ENCODE measurements at places on chromosomes 6 and 20. TPM values are rescaled to one million over a fixed set of nuclear protein-coding genes. Genes with fewer than 3 reads are reported as not detected.

SIRPD gene
- total RNA-seq, result not detected

PRKN gene
- 10.8 TPM for total RNA-seq

ACSS1 gene
- 9.9 TPM for total RNA-seq

ZBP1 gene
- not detected for total RNA-seq

TRIM15 gene
- total RNA-seq, result not detected

GJA1 gene
- total RNA-seq, result 218 TPM

TTLL9 gene
- 7.4 TPM for total RNA-seq

SSTR4 gene
- total RNA-seq, result 2.1 TPM

MOG gene
- 1.4 TPM for total RNA-seq

TPBG gene
- total RNA-seq, result 7.2 TPM

SEL1L2 gene
- 0.23 TPM for total RNA-seq

RAET1L gene
- total RNA-seq, result 0.23 TPM

CSNK2B gene
- total RNA-seq, result 70.1 TPM

SLC22A23 gene
- 29.8 TPM for total RNA-seq

TBX18 gene
- total RNA-seq, result 7.6 TPM

VPS16 gene
- 44.5 TPM for total RNA-seq

NINL gene
- 22.1 TPM for total RNA-seq

SMPDL3A gene
- total RNA-seq, result 11.8 TPM

PI16 gene
- total RNA-seq, result 1.2 TPM

GCNT2 gene
- total RNA-seq, result 21.7 TPM

TMEM200A gene
- 21.2 TPM for total RNA-seq

ZSWIM1 gene
- total RNA-seq, result 6.7 TPM

HS3ST5 gene
- 26.1 TPM for total RNA-seq

FHL5 gene
- 0.92 TPM for total RNA-seq

DNAH8 gene
- under 0.01 TPM for total RNA-seq

DACT2 gene
- 4.6 TPM for total RNA-seq

ANKRD66 gene
- 3.5 TPM for total RNA-seq

ZSCAN23 gene
- total RNA-seq, result 17.5 TPM

BPIFA1 gene
- not detected for total RNA-seq

MANEA gene
- total RNA-seq, result 28.1 TPM

HLA-DMA gene
- total RNA-seq, result 0.46 TPM

IL17F gene
- total RNA-seq, result not detected

NCOA6 gene
- total RNA-seq, result 39.2 TPM

SLC17A2 gene
- not detected for total RNA-seq

NOX3 gene
- not detected for total RNA-seq

RUNX2 gene
- total RNA-seq, result 0.23 TPM

TCF21 gene
- total RNA-seq, result under 0.01 TPM

IPCEF1 gene
- 13.6 TPM for total RNA-seq

PTCRA gene
- total RNA-seq, result not detected

SLA2 gene
- total RNA-seq, result not detected

NKAPL gene
- 4.6 TPM for total RNA-seq

DAAM2 gene
- total RNA-seq, result 30.4 TPM

WFDC9 gene
- not detected for total RNA-seq

PNPLA1 gene
- not detected for total RNA-seq

COX4I2 gene
- not detected for total RNA-seq

NKX2-2 gene
- total RNA-seq, result 3.5 TPM

MYT1 gene
- total RNA-seq, result 11.3 TPM

All from diencephalon (tissue), 1 donor.